ENCODE measurements at places on chromosomes 12 and 14. TPM values are rescaled to one million over a fixed set of nuclear protein-coding genes. Genes with fewer than 3 reads are reported as not detected.

DNA sequence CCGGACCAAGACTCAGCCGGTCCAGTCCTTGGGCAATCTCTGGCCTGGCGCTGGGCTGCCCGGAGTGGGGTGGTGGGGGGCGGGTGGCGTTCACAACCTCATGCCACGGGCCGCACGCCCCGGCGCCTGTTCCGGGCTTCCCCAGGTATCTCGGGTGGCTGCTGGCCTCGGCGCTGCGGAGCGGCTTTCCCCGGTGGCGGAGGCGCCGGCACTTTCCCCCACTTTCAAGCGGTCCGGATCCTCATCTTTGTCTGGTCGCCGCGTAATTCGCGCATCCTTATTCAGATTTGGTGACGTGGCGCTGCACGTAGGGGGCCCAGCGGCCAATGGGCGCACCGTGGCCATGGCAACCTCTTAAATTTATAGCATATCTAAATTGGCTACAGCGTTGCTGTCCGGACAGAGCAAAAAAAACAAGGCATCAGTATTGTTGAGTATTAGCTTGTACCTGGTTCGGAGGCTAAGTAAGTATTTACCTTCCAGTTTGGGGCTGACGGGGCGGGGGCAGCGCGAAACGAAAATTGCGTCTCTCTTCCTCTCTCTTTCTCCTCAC lies at the start of gene LHX5:
Gene LHX5 (minus strand): TSS at position 253 of the 553 bp plus-strand sequence. CDS start 373 bp downstream, outside the sequence.
- H3K4me3 ChIP-seq, result peak within 1 kb of the TSS; percentile 70
- H3K36me3 ChIP-seq, result no peaks in the 10 kb centered on the region
- DNase-seq, result peak; percentile 71

DNA sequence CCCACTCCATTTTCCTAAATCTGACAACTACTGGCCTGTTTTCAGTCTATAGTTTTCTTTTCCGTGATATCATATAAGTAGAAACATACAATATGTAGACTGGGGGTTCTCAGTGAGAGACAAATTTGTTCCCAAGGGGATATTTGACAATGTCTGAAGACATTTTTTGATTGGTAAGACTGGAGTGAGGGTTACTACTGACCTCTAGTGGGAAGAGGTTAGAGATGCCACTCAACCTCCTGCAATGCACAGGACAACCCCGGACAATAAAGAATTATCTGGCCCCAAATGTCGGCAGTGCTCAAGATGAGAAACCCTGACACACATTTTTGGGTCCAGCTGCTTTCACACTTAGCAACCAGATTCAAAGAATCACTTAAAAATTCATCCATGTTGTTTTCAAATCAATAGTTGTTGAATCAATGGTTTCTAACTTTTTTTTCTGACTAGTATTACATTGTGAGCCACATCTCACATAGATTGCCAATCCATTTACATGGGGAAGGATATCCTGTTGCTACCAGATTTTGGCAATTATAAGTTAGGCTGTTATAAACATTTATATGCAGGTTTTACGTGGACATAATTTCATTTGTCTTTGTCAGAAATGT lies 307.1 kb downstream of the RPL10L start:
- H3K36me3 ChIP-seq, result peaks cover 5% of the 10 kb centered on the region
- no peaks in the 10 kb centered on the region for H3K4me1 ChIP-seq
- H3K4me3 ChIP-seq, result no peak overlapping the region

GRCh38 chr12:66217342-66217917 lies 28.4 kb downstream of the IRAK3 start:
- H3K27me3 ChIP-seq, result peaks cover 3% of the 10 kb centered on the region
- no peak for DNase-seq
- H3K4me3 ChIP-seq, result no peak overlapping the region
- peaks cover 20% of the 10 kb centered on the region for H3K36me3 ChIP-seq
- H3K27ac ChIP-seq, result no peak overlapping the region

- no peaks in the 10 kb centered on the region for H3K27me3 ChIP-seq
- no peak overlapping the region for H3K4me3 ChIP-seq
- DNase-seq, result no peak
- peaks cover 19% of the 10 kb centered on the region for H3K4me1 ChIP-seq
- peaks cover 6% of the 10 kb centered on the region for H3K36me3 ChIP-seq
These were observed 45.5 kb downstream of the DERA start for GRCh38 chr12:15956413-15957185.

The ABCD2 gene
- 0.05 TPM for total RNA-seq

DNA sequence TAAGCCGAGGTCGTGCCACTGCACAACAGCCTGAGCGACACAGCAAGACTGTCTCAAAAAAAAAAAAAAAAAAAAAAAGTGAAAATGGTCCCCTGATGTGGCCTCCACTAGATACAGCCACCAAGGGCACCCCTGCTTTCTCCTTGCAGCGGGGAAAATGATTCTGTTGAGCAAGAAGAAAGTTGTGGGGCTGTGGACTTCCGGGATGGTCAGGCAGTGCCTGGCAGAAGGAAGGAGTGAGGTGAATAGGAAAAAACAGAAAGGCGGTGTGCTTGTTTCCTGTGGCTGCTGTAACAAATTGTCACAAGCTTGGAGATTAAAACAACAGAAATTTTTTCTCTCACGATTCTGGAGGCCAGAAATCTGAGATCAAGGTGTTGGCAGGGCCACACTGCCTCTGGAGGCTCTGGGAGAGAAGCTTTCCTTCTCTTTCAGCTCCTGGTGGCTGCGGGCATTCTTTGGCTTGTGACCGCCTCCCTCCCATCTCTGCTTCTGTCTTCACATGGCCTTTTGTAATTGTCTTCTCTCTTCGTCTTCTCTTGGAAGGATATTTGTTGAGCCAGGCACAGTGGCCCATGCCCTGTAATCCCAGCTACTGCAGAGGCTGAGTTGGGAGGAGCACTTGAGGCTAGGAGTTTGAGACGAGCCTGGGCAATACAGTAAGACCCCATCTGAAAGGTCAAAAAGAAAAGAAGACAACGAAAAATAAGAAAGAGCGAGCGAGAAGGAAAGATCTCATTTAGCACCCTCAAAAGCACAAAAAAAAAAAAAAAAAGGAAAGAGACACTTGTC lies 116.6 kb upstream of the MED13L start:
- H3K27ac ChIP-seq, result peak overlapping the region; percentile 48
- DNase-seq, result no peak
- no peaks in the 10 kb centered on the region for H3K4me1 ChIP-seq

DNA sequence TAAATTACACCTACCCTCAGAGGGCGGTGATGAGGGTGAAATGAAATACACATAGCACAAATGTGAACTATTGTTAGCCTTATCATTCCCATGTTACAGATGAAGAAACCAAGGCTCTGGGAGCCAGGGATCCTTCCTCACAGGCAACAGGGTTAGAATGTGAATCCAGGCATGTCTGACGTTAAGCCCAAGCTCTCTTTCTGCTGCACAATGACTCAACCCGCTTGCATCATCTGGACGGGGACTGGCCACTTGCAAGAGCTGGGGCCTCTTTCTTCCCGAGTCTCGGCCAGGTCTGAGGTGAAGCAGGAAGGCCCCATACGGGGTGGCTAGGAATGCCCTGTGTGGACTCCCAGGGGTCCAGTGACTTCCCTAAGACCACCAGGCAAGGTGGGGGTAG lies 105.2 kb downstream of the RBM19 start:
- H3K4me3 ChIP-seq, result no peak overlapping the region
- H3K36me3 ChIP-seq, result peaks cover 4% of the 10 kb centered on the region
- H3K4me1 ChIP-seq, result peaks cover 47% of the 10 kb centered on the region
- no peaks in the 10 kb centered on the region for H3K27me3 ChIP-seq

The RERGL gene
- total RNA-seq, result not detected

- no peaks in the 10 kb centered on the region for H3K36me3 ChIP-seq
- DNase-seq, result no peak
- H3K4me3 ChIP-seq, result no peak overlapping the region
- no peaks in the 10 kb centered on the region for H3K27me3 ChIP-seq
- H3K27ac ChIP-seq, result no peak overlapping the region
These were observed 481.0 kb downstream of the EGLN3 start for GRCh38 chr14:33469898-33470297.

Data from WTC11 (cell line).